ENCODE measurements at places on chromosomes 4 and X.

GRCh38 chr4:61545902-61546480 lies 345.9 kb downstream of the ADGRL3 start:
- no peak for DNase-seq

- DNase-seq, result no peak
Observed at GRCh38 chr4:168852933-168853713, 156.9 kb downstream of the CBR4 start.

- no peak for DNase-seq
Observed at GRCh38 chr4:185339941-185340340, 55.8 kb downstream of the LRP2BP start.

DNA sequence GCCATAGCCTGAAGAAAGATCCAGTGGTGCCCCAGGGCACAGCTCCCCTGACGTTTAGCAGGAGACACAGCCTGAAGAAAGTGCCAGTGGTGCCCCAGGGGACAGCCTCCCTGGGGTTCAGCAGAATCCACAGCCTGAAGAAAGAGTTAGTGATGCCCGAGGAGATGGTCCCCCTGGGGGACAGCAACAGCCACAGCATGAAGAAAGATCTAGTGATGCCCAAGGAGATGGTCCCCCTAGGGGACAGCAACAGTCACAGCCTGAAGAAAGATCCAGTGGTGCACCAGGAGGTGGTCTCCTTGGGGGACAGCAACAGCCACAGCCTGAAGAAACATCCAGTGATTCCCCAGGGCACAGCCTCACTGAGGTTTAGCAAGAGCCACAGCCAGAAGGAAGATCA lies 2.8 kb downstream of the TEX13C start:
- DNase-seq, result no peak

DNA sequence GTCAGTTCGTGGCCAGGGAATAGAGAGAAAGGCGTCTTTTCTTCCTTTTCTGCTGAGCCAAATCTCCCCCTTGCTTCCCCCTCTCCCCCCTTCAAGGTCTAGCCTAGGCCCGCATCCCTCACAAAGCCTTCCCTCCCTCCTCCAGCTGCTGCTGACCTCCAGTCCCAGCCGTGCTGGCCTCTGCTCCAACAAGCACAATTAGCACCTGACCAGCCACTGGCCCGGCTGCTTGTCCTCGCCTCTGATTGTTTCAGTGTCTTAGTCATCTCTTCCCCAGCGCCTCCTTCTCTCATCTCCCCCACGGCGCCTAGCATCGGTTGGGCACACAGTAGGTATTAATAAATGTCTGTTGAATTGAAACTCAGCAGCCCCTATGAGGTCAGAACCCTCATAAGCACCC lies 4.2 kb downstream of the ELF4 start:
- DNase-seq, result no peak

- no peak for DNase-seq
Observed at GRCh38 chr4:42313872-42314271, 83.4 kb upstream of the SHISA3 start.

Data from renal cortex interstitium (tissue), 15 donors.